DMS53 (cell line): ENCODE measurements at places on chromosomes 13 and 19.

- DNase-seq, result no peak
Measured at GRCh38 chr19:2113439-2114211, 16.9 kb downstream of the IZUMO4 start.

DNA sequence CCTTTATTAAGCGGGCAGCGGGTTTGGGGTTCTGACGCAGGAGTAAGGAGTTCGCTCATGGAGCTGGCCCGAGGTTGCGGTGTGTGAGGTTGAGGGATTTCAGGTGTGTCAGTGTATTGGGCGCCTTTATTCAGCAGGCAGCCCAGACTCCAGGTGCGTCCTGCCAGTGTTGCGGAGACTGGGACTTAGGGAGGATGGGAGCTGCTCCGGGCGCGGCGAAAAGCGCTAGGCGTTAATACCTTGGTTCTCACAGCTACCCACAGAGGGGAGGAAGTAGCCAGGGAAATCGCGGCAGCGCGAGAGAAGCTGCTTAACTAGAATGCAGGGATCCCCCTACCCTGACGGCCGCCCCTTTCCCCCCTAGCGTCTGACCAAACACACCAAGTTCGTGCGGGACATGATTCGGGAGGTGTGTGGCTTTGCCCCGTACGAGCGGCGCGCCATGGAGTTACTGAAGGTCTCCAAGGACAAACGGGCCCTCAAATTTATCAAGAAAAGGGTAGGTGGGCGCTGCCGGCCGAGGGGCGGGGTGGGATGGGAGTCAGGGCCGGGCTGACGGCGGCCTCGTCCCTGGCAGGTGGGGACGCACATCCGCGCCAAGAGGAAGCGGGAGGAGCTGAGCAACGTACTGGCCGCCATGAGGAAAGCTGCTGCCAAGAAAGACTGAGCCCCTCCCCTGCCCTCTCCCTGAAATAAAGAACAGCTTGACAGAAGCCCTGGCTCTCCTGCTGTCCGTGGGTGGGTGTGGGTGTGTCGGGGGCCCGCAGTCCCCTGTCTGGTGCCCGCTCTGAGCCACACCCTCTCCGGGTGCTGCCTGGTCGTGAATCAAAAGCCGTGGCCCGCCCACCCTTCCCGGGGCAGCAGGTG lies 1.1 kb downstream of the RPL36 start:
- DNase-seq, result peak; percentile 60

- no peak for DNase-seq
Measured at GRCh38 chr19:29978080-29978479, 36.0 kb downstream of the URI1 start.

GRCh38 chr19:29687244-29687896 lies 22.1 kb downstream of the PLEKHF1 start:
- DNase-seq, result no peak

DNA sequence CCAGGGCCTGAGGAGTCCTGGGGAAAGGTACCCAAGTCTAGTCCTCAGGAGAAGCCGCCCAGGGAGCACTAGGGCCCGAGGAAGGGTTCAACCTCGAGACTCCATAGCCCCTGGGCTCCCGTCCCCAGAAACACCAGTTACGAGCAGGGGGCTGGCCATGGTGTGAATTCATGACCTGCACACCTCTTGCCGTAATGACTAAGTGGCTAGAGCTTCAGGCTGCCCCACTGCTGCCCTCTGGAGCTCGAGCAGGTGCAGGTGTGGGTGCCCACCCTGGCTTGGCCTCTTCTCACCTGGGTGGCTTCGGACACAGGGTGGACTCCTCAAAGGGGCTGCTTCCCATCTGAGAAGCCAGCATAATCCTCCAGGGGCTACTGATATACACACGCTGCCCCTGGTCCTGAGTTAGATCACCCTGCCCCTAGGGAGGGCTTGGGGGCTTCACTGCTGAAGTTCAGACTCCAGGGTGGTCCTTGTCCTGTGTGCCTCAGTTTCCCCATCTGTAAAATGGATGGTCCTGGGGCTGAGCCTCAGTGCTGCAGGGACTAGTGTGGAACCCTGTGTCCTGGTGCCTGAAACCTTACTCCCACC lies 13.6 kb downstream of the SPC24 start:
- DNase-seq, result peak; percentile 50

DNA sequence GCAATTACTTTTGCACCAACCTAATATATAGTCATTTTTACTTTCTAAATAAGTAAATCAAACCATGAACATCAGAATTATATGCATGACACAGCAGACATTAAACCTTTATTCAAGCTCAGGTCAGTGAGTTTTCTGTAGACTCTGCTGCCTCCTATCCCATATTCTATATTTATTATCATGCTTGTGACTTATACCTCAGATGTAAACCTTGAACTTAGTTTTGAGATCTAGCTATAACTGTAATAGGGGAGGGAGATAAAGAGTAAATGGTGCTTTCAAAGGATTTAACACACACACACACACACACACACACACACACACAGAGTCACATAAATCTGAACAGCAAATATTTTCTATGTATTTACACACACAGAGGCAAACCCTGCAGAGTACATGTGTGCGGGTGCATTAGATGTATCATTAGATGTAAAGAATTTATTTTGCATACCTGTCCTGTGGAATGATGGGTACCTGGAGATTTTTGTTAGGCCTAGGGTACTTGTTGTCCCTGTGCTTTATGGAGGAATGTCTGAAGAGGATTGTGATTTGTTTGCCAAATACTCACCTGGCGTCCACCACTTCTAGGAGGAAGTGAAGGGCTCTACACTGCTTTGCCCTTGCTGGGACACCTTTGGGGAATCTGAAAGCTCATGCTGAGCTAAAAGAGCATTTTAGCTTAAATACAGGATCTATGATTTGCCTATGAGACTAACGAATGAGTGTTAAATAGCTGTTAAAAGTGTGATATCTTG lies 521.9 kb downstream of the KLF5 start:
- peak; percentile 8 for DNase-seq

GRCh38 chr19:33815380-33816340 lies 19.0 kb downstream of the KCTD15 start:
- no peak for DNase-seq

DNA sequence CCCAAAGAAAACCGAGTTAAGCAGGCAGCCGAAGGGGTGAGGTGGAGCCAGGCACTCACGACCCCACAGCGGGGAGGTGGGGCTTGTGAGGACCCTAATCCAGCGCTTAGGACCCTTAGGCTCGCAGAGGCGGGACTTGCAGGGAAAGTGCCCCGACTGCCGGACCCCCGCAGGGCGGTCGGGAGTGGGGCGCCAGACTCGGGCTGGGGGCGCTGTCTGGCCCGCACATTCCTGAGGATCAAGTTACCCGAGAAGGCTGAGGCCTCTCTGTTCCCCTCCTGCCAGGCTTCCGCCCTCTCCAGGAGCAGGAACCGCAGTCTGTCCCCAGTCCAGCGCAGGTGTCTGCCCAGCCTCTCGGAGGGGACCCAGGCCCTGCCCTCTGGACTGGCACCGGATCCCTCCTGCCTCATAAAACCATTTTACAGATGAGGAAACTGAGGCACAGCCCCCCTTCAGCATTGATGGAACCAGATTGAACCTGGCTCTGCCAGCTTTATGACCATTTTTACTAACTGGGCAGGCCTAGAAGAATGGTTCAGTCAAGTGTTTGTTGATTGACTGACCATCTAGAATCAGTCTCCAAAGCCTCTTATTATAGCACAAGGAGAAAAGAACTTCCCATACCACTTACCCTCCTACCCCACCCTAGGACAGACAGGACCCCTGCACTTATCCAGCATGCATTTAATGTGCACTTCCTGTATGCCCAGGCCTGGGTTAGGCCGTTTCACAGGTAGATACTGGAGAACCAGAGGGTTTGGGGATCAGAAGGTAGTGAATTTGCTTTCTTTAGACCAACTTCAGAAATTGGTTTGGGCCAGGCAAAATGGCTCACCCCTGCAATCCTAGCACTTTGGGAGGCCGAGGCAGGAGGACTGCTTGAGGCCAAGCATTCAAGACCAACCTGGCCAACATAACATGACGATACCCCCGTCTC lies 6.7 kb upstream of the JUND start:
- DNase-seq, result no peak
